SHP77 (cell line): ENCODE measurements at places on chromosomes 13 and 19.

DNA sequence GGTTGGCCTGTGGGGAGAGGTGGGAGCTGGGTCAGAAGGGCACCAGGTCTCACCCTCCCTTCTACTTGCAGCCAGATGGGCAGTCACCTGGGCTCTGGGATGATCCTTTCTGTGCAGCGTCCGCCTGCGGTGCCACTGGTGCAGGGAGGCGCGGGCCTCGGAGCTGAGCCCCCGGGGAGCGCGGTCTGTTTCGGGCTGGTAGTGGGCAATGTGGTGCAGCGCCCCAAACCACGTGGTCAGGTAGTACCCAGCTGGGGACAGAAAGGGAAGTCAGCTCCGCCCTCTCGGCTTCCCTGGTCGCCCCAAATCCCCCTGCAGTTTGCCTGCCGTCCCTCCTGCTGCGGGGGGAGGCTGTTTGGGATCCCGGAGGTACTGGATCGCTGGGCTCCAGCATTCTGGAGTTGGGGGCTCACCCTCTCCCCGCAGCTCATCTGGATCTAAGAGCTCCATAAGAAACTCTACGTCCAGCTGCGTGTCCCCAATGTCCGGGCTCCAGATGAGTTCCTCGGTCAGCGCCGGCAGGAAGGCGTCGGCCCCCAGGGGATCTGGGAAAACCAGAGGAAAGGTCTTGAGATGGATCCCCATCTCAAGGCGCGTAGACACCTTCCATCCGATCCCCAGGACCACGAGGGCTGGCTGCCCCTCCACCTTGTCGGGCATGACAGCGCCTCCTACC, 8.8 kb downstream of the RINL start:
- no peak for DNase-seq

DNA sequence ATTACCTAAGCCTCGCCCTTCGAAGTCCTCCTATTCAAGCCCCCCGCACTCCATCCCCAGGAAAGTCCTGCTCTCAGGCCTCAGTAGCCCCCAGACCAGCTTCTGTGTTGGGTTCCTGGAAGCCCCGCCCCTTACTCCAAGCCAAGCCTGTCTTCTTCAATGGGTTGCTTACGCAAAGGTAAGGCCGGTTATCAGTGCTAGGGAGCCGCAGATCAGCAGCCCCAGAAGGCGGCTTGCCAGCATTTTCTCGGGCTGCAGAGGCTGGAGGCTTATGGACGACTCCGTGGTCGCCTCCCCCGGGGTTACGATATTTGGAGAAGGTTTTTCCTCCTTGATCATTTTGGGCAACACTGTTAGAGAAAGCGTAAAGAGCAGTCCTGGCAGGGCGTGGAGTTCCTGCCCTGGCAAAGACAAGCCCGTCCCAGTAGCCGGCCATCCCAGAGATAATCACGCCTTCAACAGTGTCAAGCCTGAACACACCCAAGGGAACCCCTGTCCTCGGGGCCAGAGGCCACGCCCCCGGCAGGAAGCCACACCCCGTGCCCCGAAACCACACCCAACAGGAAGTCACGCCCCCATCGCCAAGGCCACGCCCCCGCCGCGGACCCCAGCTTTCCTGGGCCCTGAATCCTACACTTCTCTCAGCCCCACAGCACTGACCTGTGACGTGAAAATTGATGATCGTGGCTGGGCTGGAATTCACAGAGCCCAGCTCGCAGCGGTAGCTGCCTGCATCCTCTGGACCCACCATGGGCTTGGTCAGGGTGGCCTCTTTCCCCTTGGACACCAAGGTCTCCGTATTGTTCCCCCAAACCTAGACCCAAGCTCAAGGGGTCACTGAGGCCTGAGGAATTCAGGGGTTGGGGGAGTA, 954 bp upstream of the RASIP1 start:
- peak; percentile 50 for DNase-seq

DNA sequence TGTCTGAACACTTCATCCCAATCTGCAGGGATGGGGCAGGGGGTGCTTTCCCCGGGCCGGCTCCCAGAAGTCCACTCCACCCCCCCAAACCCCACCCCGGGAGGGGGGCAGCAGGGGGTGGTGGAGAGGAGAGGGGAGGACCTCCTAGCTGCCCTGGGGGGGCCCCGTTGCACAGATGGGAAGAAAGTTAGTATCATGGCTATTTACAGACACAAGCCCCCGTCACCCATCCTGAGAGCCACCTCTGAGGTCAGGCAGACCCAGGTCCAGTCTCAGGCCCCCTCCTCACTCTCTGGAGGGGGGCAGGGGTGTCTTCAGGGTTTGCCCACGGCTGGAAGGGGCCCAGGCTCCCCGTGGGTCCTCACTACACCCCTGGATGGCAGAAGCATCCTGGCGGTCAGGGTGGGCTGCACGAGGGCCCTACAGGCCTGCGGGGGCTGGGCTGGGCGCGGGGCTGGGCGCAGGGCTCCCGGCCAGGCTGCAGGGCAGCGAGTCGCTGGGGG, 5.8 kb upstream of the REXO1 start:
- no peak for DNase-seq

GRCh38 chr19:3095441-3096191, 1.5 kb downstream of the GNA11 start:
- DNase-seq, result no peak

DNA sequence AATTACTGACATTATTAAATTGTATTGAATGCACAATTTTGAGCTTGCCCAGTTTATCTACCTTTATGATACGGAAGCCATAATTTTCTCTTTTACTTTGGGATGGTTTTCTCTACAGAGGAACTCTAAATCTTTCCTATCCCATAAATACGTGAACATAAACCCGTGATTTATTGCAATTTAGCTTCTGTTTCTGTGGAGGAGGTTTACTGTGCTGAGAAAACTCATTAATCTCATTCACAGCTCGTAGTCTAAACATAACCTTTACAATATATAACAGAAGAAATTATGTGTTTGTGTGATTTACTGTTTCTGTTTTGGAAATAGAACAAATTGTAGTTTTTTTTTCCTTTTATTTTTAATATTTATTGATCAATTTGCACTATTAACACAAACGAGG, 207.1 kb upstream of the PCDH9 start:
- DNase-seq, result no peak

DNA sequence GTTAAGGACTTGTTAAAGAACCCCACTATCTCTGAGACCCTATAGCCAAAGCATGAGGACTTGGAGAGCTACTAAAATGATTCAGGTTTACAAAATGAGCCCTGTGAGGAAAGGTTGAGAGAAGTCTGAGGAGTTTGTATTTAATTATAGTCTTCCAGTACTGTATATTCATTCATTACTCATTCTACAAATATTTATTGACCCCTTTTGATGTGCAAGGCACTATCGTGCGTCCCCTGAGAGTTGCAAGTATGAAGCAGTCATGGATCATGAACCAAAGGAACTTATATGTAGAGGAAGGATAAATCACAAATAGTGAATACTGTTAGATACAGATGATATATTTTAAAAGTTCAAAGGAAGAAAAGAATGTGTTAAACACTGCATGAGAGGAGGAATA, 84.4 kb downstream of the DNAJC15 start:
- DNase-seq, result no peak

DNA sequence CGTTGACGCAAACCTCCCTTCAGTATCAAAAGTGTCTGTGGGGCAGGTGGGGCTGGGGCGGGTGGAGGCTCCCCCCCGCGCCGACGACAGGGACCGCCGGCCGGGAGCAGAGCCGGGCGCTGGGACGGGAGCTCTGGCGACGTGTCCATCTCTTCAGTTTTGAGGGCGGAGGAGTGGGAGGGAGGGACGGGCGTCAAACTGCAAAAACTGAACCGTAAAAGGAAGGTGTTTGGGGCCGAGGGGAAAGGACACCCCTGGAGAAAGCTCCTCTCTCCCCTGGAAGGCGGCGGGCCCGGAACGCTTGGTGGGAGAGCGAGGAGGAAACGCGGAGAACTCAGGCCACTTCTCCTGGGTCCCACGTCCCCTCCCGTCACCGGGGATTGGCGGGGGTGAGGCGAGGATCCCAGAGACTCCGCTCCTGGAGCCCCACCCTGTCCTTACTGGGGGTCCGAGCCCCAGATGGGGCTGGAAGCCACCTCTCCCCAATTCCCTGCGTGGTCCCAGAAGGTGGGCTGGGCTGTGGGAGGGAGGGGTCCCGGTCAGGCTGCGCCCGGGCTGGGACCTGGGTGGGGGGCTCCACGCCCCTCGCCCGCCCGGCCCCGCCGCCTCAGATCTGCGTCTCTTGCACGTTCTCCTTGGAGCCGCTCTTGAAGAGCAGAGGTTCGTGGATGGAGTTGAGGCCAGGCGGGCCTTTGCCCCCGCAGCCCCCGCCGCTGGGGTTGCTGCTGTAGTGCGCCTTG, 3.4 kb upstream of the ASPDH start:
- no peak for DNase-seq

DNA sequence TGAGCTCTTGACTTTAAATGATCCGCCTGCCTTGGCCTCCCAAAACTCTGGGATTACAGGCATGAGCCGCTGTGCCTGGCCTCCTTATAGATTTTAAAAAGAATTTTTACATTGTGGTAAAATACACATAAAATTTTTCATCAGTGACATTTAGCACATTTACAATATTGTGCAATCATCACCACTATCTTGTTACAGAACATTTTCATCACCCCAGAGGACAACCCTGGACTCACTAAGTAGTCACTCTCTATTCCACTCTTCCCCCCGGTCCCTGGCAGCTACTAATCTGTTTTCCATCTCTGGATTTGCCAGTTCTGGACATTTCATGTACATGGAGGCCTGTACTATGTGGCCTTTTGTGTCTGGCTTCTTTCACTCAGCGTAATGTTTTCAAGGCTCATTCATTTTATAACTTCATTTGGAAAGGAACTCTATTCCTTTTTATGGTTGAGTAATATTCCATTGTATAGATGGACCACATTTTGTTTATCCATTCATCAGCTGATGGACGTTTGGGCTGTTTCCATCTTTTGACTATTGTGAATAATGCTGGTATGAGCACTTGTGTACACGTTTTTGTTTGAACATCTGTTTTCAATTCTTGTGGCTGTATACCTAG, 19.9 kb downstream of the MEGF8 start:
- DNase-seq, result no peak

DNA sequence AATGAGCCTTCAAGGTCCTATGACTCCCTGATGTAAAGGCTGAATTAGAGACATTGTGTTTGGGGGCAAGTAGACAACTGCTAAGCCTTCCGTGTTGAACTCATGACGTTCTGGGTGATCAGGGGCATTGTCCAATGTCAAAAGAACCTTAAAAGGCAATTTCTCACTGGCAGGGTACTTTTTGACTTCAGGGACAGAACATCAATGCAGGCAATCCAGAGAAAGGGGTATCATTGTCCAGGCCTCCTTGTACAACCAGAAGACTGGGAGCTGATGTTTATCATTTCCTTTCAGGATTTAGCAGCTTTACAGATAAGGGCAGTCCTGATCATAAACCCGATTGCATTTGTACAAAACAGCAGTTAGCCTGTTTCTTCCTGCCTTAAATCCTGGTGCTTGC, 25.0 kb upstream of the SMAD9 start:
- DNase-seq, result no peak

DNA sequence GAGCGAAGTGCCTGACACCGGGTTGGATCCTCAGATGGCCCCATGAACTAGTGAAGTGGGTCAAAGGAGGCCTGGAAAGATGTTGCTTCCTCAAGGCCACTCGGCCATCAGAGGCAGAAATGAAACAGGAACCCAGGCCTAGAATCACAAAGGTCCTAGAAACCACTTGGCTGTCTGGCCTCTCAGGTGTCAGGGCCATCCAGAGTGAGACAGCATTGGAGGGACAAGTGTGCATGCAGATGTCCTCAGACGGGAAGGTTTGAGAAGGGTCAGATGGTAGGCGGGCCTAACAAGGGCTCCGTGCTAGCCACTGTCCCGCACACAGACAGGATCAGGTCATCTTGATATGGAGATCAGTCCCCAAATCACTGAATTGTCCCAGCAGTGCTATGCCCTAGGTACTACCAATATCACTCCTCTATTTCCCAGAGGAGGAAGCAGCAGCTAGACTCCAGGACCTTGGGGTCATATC, 14.3 kb downstream of the CCDC97 start:
- no peak for DNase-seq

DNA sequence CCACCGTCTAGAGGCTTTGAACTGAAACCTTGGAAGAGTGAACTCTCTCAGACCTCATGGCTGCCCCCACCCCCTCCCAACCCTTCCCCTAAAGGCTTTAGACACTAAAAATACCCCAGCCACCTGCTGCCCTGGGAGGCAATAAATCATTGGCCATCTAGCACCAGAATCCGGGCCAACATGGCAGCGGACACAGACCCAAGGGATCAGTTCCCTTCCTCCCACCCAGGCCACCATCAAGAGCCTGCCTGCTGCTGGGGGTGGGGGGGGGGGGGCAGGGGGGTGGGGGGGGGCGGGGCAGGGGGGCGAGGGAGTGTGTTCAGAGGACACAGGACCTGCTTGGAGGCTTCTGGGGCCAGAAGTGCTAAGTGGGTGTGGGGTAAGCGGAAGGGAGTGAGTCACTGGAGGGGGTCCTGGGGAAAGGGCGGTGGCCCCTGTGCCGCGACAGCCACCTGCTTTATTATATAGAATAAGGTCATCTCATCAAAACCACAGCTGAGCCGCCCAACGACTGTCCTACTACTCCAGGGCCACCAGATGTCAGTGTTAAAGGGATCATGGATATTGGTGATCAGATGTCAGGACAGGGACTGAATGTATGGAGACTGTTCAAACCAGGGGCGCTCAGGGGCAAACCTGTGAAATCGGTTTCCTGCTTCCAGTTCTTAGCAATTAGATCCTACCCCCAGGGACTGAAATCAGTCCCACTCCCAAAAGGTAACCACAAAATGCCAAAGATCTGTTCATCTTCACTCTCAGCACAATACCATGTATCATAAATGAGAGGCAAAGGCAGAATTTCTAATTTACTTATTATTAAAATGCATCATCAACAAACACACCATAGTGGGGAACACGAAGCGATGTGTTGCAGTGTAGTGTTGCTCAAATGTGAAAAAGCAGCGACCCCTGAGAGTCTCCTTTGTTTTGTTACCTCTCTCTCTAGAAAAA, 24.3 kb downstream of the ARL11 start:
- DNase-seq, result peak; percentile 74

DNA sequence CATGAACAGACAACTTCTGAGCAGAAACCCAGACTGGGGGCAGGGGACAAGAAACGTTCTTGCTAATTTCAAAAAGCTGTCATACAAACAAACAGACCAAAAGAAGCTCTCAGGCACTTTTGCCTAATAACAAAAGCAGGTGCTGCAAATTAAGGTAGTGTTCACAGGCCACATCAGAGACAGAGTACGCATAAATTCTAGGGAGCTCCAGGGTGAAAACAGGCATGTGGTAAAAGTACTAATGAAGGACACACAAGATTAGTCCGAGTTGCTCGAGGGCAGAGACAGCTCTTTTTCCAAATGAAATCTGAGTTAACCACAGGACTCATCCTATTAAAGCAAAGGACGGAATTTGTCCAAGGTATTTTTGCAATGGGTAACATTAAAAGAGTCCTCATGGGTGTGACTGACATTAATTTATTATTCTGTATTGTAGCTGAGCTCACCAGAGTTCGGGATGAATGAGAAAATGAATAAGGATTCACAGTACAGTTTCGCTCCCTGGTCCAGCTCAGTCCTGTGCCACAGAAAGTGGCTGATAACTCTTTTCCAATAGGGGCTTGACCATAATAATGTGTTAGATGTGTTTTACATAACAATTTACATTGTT, 197.3 kb downstream of the LHFPL6 start:
- no peak for DNase-seq

GRCh38 chr13:48158915-48159314, 64.0 kb upstream of the MED4 start:
- no peak for DNase-seq
